Ascending aorta (tissue), 2 donors: ENCODE measurements at places on chromosomes 7 and 10.

- DNase-seq: no peak
Observed at GRCh38 chr10:91042069-91042468, 121.2 kb upstream of the ANKRD1 start.

- no peak for DNase-seq
Observed at GRCh38 chr7:72754312-72754711, 73.7 kb downstream of the TYW1B start.

DNA sequence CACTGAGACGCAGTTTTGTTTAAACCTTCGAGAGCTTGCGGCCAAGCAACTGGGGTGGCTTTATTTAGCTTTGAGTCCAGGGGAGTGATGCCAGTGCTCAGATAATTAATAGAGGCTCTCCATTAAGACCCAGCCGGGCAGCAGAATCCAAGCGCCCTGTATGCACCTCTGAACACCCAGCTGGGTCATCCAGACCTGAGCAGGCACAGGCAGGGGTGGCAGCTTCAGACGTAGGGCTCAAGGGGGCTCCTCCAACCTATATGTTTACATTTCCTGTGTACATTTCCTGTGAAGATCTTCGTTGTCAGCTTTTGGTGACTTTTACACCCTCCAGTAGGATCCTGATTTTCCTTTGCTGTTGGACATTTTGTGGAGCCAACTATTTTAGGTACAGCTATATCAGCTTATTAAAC lies 719.5 kb downstream of the LRMDA start:
- no peak for DNase-seq

GRCh38 chr10:76296957-76297356 lies 865.5 kb downstream of the LRMDA start:
- DNase-seq: no peak

GRCh38 chr10:89364531-89364930 lies 13.3 kb upstream of the IFIT1B start:
- DNase-seq: no peak

DNA sequence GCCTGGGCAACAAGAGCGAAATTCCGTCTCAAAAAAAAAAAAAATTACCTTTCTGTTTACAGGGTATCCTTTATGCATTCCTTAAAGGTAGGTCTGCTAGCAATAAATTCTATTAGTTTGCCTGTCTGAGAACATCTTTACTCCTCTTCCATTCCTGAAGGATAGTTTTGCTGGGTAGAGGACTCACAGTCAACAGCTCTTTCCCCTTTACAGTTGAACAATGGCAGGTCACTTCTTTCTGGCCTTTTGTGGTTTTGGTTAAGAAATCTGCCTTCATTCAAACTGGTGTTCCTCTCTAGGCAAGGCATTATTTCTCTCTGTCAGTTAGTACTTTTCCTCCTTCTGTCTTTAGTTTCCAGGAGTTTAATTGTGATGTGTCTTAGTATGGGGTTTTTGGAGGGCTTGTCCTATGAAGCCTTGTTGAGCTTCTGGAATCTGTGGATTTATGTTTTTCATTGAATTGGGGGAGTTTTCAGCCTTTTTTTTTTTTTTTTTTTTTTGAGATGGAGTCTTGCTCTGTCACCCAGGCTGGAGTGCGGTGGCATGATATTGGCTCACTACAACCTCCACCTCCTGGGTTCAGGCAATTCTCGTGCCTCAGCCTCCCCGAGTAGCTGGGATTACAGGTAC lies 4.8 kb upstream of the DNAAF5 start:
- no peak for DNase-seq

DNA sequence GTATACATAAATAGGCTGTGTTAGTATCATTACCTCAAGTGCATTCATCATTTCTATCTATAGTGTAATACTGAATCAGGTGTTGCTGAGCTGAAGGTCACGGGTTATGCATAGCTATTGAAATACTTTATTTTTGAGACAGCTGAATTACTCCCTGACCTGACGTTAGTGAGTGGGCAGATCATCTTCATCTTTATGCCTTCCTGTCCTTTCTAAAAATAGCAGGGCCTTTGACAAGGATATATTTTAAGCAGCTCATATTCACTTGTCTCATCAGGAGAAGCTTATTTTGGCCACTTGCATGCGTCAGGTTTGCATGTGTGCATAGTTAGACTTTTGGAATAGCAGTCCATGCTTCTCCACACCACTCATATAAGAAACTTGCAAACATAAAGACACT lies 63.6 kb upstream of the DKK1 start:
- DNase-seq: no peak

DNA sequence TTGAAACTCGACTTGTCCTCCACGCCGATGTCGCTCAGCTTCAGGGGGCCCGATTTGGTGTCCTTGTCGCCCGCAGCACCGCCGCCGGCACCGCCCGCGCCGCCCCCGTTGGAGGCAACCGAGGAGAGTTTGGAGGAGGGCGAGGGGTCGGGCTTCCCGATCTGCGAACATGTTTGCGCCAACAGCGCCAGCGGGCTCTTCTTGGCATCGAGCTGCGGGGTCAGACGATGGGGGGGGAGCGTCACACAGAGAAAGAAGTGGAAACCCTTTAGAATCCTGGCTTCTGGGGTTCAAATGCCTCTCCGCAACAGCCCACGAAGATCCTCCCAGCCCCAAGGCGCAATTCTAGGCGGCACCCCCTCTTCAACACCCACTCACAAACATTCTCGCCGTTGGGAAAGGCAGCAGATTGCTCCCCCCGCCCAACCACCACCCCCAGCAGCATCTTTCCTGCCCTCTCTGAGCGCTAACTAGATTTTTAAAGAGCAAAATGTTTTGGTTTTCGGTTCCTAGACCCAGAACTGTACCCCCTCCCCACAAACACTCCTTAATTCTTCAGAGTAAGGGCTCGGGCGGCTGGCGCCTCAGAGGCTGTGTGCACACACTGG lies 1.3 kb downstream of the ZNF503 start:
- no peak for DNase-seq

DNA sequence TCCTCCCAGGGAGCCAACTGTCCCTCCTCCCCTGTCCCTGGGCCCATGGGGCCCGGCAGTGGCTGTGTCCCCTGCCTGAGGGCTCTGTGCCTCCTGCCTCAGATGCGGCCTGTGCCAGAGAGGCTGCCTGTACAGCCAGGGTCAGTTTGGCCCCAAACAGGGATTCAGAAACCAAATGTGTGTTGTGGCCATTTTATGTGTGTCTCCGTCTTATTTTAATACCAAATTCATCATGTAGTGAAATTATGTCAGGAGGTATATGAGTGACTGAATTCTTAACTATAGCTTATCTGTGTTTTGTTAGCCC lies 114.8 kb downstream of the NT5C2 start:
- no peak for DNase-seq

DNA sequence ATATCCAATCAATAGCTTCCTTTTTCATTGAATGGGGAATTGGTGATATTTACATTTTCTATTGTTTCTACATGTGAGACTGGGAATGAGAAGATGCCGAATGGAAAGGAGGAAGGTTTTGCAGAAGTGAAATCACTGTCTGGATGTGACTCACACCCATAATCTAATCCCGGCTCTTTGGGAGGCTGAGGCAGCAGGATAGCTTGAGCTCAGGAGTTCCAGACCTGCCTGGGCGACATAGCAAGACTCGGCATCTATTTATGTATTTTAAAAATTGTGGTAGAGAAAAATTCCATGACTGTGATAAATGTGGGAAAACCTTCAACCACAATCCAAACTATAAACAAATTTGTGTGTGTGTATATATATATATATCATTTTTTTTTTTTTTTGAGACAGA lies 10.9 kb upstream of the FIS1 start:
- no peak for DNase-seq

DNA sequence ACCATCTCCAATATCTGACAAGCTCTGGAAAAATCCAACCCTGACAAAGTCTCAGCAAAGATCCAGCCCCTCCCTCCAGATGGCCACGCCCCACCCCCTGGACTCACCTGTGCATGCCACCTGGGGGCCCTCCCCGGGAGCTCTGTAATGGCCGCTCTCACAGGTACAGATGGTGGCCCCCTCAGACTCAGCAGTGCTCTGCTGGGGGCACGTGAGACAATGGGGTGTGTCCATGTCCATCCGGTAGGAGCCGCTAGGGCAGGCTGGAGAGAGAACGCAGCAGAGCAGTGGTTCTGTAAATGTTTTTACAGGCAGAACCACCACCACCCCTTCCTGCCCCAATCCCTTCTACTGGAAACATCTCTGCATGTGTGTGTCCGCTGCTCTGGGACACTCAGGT lies 9.5 kb downstream of the EPHA1 start:
- no peak for DNase-seq

DNA sequence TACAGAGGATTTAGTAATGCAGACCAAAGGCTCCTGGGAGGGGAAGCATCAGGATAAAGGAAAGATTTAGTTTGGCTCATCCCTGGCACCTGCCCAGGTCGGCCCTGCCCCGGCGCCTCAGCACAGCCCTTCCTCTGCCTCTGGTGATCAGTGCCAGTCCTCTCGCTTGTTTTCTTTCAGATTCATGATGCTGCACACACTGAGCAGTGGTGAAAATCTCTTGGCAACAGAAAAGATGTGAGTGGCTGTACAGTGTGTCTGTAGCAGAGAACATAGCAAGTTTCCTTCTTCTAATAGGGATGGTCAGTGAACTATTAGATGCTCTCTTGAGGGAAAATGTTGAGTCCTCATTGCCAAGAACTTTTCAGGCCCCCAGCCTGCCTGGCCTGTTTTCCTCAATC lies 994.1 kb downstream of the KCNMA1 start:
- DNase-seq: no peak

- DNase-seq: no peak
Observed at GRCh38 chr7:21984042-21984441, 38.3 kb upstream of the CDCA7L start.

DNA sequence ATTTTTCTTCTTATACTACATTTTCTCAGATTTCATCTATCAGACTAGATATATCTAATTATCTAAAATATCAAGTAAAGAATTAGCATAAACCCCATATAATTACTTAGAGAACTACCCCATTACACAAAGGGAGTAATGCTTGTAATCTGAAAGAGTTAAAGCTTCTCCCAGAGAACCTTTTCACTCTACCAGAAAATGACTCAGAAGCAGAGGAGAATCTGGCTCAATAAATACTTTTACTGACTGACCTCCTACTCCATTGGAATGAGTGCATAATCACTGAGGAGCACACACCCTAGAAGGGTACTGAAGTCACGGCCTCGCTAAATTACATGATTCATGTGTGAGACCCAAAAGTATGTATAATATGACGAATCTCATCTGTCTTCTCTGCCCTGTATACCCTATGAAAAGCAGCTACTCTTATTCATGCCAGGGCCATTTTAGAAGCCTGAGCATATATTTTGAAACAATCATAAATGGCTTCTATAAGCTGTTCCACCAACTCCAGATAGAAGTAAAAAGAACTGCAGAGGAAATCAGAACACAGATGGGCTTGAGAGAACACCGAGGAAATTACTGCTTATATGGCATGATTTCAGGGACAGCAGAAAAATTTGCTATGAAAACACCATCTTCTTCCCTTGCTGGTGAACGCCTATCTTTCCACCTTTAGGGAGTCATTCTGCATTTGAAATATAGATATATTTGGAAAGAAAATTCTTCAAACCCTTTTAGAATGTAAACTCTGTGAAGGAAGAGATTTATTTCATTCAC lies 32.7 kb downstream of the DNMBP start:
- no peak for DNase-seq

DNA sequence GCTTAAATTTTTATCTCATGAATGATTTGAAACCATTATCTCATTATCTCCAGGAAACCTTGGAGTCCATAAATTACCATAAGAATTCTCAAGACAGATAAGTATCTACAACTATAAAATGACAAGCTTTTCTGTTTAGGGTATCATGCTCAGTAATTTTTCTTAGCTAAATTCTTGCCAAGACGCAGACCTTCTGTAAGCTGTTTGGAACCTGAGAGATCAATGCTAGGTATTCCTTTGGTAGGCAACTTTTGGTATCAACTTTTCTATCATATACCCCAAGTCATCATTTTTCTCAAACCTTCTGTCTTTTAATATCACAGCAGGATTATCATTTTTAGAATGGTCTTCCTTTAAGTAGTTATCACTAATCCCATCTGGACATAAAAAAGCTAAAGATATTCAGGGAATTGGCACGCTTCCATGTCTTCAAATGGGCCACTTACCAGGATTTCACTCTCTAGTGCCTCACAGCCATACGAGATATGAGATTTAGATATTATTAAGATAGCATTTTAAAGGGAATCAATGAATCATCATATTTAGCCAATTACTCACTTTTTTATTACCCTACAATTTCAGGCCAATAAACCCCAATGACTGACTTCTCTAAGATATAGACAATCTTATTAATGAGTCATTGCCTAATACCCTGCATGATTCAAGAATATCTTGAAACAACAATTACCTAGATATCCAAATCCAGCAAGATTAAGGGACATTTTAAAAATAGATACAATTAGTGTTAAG lies 544.1 kb downstream of the HTR7 start:
- DNase-seq: no peak

GRCh38 chr7:44222776-44223261 lies 22.0 kb downstream of the YKT6 start:
- no peak for DNase-seq

DNA sequence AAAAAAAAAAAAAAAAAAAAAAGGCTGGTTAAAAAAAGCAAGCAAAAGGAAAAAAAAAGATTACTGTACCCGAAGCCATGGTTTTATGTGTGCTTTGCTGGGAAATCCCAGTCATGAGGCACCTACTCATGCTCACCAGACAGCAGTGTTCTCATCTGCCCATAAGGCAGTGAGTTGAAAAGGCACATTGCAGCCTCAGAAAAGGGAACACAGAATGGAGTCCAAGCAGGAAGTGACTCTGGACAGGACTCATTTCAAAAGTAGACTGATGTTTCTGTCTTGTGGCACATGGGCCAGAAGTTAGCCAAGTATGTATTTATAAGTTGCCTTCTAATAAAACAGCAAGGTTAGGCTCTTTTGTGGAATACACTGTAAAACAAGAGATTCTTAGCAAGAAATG lies 40.2 kb downstream of the PDSS1 start:
- DNase-seq: no peak

DNA sequence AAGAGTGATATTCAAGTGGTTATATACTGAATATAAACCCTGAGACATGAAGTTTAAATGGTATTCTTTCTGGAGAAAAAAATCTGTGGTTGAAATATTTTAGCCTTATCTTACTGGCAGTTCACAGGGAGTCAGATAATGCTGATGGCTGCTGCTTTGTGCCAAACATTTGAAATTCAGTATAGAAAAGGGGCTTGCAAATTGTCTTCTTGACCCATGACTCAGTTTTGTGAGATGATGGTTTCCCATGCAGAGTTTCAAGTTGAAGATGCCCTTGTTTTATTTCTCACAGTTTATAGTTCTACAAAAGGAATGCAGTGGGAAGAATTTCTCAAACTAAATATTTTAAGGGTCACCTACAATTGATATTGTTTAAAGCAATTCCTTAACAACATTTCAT lies 251.1 kb upstream of the MEOX2 start:
- DNase-seq: no peak
